ENCODE measurements at places on chromosomes 7 and 10.

- no peak for DNase-seq
Measured at GRCh38 chr10:78861529-78862327, 207.0 kb upstream of the ZMIZ1 start.

DNA sequence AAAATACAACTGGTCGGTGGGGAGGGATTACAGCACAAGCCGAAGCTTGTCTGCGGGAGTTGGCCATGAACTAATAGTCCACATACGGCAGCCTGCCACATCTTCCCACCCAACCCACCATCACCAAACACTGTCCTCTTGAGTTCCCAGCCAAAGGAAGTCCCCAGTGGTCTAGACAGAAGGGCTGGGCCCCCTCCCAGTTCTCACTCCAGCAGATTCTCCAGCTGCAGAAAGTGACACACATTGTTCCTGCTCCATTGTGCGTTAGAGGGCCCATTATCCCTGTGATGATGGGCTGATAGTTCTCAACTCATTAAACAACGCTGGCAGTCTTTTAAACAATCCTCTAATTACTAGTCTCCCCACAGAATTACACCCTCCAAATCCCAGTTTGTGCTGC lies 148.0 kb downstream of the FGFR2 start:
- no peak for DNase-seq

DNA sequence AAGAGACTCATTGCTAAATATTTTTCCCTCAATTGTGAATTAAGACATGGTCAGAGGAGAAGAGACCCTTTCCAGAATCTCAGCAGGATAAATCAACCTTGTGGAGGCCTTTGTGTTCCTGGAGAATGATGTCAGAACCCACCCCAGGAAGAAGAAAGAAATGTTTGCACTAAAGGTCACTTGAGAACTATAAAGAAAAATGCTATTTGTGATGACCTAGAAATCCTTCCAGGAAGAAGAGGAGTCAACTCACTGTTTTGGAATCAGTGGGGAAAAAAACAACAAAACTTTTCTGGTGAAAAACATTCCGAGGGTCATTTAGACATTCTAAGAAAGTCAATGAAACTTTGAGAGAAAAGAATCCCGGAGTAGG lies 129.1 kb upstream of the ANKRD1 start:
- no peak for DNase-seq

DNA sequence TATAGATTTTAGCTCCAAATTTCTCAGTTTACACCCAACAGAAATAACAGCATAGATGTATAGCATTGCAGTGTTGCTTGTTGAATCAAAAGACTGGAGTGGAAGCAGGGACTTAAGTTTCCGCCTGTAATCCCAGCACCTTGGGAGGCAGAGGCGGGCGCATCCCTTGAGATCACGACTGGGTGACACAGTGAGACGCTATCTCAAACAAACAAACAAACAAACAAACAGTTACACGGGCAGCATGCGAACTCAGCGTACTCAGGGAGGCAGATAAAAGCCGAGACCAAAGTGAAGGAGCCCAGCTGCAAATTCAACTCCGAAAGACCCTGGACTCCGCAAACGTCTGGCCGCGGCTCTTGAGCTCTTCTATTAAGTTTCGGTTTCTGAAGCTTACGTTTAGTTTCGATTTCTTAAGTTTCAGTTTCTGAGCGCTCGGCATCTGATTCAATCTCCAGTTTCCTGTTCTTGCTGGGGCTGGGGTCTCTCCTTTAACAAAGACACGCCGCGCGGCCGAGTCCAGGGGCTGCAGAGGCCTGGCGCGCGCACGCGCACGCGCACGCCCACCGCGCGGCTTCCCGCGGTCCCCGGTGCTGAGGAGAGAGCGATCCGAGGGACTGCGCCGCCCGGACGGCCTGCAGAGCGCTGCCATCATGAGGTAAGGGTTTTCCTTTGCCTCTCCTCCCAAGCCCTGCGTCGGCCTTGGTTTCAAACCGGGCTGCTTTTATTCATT lies at the start of gene IFIT5:
Gene IFIT5, plus strand, starts transcription at position 423 of the 733 bp plus-strand sequence. Its CDS starts 231 bp downstream, at position 654.
- DNase-seq = peak; percentile 38

- DNase-seq = no peak
Measured at GRCh38 chr7:81333004-81333403, 414.2 kb upstream of the SEMA3C start.
